GM19239 (cell line): ENCODE measurements at places on chromosomes 1 and 21.
A peak's percentile ranks its signal among the peaks of the same experiment; 100 is the strongest.

DNA sequence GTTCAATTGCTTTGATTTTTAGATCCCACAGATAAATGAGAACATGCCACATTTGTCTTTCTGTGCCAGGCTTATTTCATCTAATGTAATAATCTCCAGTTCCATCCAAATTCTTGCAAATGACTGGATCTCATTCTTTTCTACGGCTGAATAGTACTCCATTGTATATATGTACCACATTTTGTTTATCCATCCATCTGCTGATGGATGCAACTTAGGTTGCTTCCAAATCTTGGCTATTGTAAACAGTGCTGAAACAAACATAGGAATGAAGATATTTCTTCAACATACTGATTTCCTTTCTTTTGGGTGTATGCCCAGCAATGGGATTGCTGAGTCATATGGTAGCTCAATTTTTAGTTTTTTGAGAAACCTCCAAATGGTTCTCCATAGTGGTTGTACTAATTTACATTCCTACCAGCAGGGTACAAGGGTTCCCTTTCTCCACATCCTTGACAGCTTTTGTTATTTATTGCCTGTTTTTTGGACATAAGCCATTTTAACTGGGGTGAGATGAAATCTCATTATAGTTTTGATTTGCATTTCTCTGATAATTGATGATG lies 344.4 kb downstream of the KCTD3 start:
- no peak for DNase-seq

- DNase-seq: no peak
Observed at GRCh38 chr1:59346429-59346828, 49.5 kb downstream of the FGGY start.

GRCh38 chr1:187326557-187326956 lies 497.8 kb downstream of the PLA2G4A start:
- DNase-seq: no peak

DNA sequence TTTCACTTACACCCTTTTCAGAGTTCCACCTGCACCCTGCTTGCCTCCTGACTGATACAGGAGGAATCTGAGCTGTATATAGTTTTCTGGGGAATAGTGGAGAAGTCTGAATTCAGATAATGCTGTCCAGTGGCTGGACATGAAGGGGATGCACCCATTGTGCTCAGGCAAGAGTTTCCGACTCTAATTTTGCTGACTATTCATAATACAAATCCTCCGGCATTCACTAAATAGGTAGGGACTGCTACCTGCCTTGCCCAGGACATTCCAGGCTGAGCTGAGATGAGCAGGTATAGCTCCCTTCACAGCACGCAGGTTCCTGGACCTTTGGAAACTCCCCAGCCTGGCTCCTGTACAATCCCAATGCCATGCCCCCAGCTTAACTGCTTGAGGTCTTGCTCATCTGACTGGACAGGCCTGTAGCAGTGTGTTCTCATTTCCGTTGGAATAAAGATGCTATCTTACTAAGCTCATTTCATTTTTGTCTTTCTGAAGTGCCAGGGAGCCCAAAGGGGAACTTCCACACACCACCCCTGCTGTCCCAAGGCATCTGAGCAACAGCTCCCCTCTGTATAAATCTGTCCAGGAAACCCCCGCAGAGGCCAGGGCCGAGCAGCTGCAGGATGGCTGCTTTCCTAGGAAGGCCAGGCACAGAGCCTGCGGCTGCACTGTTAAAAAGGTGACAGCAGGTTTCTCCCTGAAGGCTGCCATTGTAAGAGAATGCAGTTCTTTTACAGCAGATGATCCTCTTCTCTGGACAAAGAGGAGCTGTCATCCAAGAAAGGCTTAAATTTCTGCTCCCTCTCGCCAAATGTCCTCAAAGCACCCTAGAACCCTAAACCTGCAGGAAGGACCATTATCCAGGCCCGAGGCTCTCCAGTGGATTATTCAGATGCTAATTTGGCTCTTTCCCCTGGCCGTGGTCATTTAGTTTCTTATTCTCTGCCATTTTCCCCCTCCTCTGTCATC lies 21.7 kb upstream of the VASH2 start:
- DNase-seq: no peak

DNA sequence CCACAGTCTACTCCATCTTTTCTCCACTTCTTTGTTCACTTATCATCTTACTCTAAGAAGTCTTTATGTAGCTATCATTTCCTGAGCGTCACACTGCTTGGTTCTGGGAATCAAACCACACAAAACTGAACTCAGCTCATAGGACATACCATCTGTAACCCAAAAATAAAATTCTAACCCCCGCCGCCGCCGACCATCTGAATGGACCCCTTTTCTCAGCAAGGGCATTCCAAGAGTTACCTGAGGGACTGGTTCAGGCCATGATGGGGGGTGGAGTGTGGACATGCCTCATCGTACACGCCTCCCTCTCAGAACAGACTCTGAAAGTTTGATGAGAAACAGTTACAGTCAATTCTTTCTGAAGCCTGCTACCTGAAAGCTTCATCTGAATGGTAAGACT lies 12.6 kb upstream of the CHI3L2 start:
- DNase-seq: no peak

- no peak for DNase-seq
Observed at GRCh38 chr21:23799376-23799775, 1807.9 kb downstream of the MRPL39 start.

DNA sequence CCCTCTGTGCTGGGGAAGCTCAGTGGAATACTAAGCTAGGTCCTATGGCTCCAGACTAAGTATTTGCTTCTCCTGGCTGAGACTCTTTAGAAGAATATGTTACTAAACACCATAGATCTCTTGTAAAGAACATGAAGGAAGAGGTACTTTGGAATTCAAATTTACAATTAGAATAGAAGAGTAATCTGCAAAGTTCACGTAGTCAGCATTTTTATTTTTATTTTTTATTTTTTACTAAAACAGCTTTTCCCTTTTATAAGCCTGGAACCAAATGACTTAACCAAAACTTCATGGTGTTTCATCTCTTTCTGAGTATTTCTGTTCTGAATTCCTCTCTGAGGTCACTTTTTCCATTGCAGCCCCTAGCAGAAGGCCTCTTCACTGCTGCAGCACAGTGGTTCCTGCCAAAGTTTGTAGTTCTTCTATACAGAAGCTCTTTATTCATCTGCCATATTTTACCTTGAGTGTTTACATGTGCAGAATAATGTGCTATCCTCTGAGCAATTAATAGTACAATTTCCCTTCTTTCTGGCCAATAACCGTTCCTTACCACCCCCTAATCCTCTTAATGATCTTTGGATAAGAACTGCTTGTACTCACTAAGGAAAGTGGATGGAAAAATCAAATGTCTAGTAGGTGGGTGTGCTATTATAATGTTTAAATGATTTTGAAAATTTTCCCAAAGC lies 27.2 kb downstream of the TSEN15 start:
- no peak for DNase-seq

GRCh38 chr1:41559331-41559730 lies 74.8 kb upstream of the EDN2 start:
- DNase-seq: no peak

- peak; percentile 36 for DNase-seq
Observed at GRCh38 chr1:231626535-231626950, at the start of gene DISC1. Gene DISC1 (plus strand): TSS chr1:231626790. CDS start chr1:231626868, 78 bp downstream.

GRCh38 chr1:21670059-21670881 lies 1.1 kb upstream of the RAP1GAP start:
- no peak for DNase-seq

DNA sequence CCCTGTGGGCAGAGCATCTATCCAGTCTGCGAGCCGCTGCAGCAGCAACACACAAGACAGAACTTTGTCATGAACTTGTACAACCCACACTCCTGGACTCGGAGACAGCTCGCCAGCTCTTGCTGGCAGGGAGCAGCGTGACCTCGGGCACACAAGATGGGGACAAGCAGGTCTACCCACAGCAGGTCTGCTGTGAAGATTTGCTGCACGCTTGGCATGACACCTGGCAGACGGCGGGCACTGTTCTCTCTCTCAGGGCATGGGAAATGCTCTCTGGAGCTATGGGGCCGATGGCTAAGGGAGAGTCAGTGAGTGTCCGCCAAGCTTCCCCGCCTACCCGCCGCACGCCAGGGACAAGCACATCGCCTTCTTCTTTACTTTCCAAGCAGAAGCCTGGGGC lies 90.0 kb downstream of the STUM start:
- DNase-seq: no peak

GRCh38 chr1:86741947-86742572 lies 37.7 kb downstream of the SH3GLB1 start:
- no peak for DNase-seq

DNA sequence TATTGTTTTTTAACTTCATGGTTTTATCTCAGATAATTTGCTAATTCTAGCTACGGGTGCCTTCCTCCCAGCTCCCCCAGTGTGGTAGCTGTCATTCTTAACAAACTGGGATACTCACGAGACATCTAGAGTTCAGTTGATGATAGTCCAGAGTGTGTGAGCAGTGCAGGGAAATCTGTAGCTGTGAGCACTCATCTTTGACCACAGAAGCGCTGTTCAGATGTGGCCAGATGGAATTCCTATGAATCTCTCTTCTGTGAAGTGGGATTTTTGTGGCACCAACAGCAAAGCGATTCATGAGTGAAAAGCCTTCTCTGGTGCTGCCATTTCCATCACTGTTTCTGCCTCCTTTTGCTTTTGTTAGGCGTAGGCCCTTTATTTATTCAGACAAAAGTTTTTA lies 125.1 kb downstream of the NFIA start:
- DNase-seq: no peak

- peak; percentile 75 for DNase-seq
Observed at GRCh38 chr1:235093696-235094592, 34.7 kb downstream of the TOMM20 start.

DNA sequence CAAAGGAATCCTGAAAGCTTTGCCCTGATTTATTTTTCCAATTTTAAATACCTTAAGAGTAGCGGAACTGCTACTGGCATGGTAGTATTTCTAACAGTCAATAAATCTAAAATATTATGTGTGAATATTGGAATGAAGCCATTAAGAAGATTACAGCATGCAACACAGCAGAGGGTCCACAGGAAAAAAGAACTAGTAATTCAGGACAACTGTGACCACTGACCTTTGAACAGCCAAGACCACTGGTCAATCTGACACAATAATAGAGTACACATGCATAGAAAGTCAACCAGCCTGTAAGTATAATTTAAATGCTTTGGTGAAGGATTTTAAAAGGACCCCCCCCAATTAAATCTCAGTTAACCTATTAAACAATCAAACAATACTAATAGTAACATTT lies 171.0 kb downstream of the DENND1B start:
- no peak for DNase-seq

DNA sequence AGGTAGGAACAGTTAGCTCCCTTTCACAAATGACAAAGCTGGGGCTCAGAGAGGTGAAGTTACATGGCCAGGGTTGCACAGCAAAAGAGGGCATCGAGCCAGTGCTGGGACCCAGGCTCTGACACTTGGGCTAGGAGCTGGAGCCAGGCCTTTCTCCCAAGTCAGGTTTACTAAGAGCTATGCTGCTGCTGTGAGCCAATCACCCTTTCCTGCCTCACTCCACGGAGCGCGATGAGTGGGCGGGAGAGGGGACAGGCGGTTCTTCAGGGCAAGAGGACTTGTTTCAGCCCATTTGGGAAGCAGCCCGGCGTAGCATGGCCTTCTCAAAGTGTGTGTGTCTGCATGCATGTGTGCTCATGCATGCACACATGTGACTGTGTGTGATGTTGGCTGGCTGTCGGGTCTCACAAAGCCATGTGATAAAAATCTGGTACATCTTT lies 10.6 kb downstream of the ID3 start:
- no peak for DNase-seq

GRCh38 chr1:2233468-2233867 lies 5.3 kb downstream of the SKI start:
- DNase-seq: no peak

GRCh38 chr1:2635361-2636010 lies 2.7 kb upstream of the MMEL1 start:
- no peak for DNase-seq

- no peak for DNase-seq
Observed at GRCh38 chr1:41093826-41094225, 72.3 kb upstream of the SLFNL1 start.

GRCh38 chr1:7299329-7299799 lies 471.7 kb upstream of the VAMP3 start:
- DNase-seq: no peak

DNA sequence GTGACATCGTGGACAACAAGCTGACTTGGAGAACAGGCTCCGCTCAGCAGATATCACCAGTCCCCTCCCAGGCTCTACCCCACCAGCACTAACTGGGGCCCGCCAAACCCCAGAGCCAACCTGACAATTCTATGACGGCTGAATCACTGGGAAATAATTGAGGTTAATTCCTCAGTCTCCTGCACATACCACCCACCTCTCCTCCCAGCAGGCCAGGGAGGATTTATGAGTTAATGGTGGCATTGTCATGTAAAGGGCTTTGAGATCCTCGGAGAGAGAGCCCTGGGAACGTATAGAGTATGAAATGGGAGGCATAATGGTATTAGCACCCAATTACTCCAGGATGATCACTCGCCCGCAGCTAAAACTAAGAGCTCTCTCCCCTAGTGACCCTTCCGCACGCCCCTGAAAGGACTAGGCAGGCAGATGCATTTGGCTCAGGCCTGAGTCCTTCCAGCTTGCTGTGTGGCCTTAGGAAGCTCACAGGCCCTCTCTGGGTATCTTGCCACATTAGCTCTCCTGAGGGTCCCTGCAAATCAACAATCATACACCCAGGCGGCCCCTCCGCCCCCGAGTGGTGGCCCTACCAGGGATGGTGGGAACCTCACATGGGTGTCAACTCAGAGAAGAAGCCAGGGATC lies 27.3 kb upstream of the PAX7 start:
- no peak for DNase-seq

DNA sequence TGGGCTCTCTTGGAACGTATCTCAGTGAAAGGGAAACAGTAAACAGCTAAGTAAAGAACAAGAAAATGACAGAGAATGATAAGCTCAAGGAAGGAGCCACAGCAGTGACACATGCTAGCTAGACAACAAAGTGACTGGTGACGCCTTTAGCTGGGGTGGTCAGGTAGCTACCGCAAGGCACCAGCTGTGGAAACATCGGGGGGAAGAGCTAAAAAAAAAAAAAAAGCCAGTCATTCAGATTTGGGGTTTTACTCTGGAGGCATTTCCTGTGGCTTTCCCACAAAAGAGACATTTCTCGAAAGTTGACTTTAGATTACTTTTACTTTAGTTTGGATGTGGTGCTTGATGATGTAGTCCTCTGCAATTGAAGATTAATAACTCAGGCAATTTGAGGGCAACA lies 2.1 kb downstream of the FHAD1 start:
- no peak for DNase-seq

- no peak for DNase-seq
Observed at GRCh38 chr1:27600498-27601175, 3.3 kb downstream of the AHDC1 start.

- no peak for DNase-seq
Observed at GRCh38 chr1:23177031-23177430, 8.4 kb upstream of the LUZP1 start.
